ENCODE measurements at places on chromosomes 12 and 14.

DNA sequence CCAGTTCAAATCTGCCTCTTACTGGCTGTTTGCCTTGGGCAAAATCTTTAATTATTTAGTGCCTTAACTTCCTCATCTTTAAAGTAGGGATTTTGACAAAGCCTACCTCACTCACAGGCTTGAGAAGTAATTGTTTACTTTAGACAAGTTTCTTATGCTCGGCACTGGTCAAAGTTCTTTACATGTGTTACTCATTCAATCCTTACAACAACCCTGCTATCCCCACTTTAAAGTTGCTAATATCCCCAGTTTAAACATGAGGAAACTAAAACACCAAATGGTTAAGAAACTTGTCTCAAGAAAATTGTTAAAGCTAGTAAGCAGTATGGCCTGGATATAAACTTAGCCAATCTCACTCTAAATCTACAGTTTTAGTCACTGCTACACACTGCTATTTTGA lies 204.0 kb upstream of the AVPR1A start:
- DNase-seq = no peak

DNA sequence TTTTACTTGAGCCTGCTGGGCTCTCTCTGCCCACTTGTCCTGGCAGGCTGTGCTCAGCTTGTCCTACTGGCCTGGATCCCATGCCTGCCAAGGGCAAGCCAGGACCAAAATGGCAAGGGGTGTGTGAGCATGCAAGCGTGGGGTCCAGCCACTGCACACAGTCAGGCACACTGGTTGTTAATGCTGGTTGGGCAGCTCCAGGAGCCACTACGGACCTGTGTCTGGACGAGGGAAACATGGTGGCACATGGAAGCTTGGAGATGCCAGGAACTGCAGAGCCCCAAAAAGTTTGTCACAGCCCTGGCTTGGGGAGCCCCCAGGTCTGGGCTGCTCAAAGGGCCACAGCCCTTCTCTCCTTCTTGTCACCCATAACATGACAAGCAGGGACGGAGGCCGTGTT lies 83.8 kb downstream of the ACSS3 start:
- DNase-seq = no peak

- peak; percentile 43 for DNase-seq
Observed at GRCh38 chr12:19440019-19440858, 947 bp downstream of the AEBP2 start.

GRCh38 chr12:100830003-100830795 lies 35.6 kb downstream of the ANO4 start:
- DNase-seq = no peak

- DNase-seq = no peak
Observed at GRCh38 chr12:22283006-22283506, 51.5 kb downstream of the ST8SIA1 start.

DNA sequence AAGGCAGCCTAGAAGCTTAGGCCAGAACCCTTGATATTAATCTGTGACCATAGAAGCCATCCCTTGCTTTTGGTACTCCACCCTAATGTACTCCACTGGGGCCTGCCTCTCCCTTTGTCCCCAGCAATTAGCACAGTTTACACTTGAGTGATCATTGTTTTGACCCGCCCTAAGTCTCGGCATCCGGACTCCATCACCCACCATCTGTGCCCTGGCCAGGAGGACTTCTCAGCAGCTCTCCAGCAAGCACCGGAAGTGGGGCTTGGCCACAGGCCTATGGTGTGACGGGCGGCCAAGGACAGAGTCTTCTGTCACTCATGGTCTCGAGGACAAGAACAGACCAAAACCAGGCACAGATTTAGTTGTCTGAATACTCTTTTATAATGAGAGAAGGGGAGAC lies 126.5 kb upstream of the NTF3 start:
- no peak for DNase-seq
